Astrocyte of the cerebellum (primary cell): ENCODE measurements at places on chromosomes 16 and 17.

DNA sequence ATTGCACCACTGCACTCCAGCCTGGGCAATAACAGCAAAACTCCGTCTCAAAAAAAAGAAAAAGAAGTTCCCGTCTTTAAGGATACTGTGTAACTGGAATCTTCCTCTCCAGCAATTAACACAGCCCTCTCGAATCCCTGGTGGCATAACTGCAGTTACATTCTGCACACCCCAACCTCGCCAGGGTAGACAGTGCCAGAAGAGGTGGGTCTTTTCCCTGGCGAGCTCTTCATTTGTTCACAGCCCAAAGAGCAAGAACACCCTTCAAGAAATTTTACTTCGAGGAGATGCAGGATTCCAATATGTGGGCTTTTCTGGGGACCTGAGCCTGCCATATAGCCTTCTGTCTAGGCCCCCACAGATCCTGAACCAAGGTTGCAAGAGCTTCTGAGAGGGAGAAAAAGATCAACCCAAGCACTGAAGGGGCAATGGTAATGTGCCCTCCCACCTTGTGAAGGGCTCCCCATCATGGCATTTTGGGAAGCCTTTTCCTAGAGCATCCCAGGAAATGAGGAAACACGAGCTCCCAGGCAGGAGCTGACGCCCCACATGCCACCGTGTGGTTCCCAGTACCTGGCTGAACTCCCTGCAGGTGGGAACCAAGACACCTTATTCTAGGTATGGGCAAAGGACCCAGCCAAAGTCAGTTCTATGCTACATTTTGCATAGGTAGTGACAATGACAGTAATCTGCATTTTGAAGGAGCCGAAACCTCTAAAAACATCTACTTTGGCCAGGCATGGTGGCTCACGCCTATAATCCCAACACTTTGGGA lies 26.9 kb downstream of the TK2 start:
- DNase-seq = no peak

DNA sequence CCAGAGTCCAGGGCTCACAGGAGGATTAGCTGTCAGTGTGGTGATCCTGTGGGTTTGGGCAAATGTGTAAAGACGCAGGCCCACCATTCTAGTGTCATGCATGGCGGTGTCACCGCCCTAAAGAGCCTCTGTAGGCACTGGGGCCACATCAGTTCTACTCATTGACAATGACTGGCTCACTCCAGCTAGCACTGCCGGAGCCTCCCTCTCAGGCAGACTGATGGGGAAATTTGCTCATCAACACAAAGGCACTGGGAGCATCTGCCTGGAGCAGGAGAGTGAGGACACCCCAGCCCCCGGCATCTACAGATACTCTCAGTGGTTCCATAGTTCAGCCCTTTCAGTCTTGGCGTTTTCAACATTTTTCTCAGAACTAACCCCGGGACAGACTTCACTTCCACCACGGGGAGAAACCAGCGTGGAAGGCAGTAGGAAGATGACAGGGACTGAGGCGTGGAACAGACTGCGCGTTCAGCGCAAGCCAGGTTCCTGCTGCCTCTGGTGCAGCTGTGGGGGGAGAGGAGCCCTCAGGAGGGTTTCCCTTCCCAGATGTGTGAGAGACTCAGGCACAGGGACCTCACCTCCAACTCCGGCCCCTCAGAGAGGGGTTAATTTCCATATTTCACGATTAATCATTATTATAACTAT lies 256.6 kb downstream of the RBFOX3 start:
- DNase-seq = no peak

- DNase-seq = no peak
Observed at GRCh38 chr16:77677129-77677528, 45.2 kb upstream of the NUDT7 start.

- no peak for DNase-seq
Observed at GRCh38 chr17:75777296-75777922, 7.2 kb upstream of the UNK start.

- DNase-seq = no peak
Observed at GRCh38 chr17:57109393-57110151, 24.5 kb downstream of the AKAP1 start.

DNA sequence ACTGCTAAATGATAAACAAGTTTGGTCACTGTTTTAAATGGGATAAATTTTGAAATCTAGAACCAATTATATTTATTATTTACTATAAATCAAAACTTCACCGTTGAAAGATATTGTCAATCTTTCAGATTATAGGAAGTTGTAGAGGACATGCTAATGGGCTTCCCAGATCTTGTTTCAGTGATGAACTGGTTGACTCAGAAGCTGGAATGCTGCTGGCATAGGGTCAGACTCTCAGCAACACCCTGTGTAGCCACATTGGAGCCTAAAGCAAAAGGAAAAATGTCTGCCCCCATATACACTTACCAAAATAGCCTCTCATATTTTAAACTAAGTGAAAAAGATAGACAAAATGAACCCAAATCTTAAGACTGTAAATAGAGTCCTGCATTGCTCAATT lies 916.9 kb upstream of the SOX9 start:
- DNase-seq = no peak

GRCh38 chr16:24539850-24540601 lies 660 bp downstream of the RBBP6 start:
- DNase-seq = no peak

GRCh38 chr16:75323933-75324332 lies 72.5 kb upstream of the BCAR1 start:
- no peak for DNase-seq

GRCh38 chr17:79045001-79045729 lies 21.2 kb downstream of the C1QTNF1 start:
- DNase-seq = no peak

DNA sequence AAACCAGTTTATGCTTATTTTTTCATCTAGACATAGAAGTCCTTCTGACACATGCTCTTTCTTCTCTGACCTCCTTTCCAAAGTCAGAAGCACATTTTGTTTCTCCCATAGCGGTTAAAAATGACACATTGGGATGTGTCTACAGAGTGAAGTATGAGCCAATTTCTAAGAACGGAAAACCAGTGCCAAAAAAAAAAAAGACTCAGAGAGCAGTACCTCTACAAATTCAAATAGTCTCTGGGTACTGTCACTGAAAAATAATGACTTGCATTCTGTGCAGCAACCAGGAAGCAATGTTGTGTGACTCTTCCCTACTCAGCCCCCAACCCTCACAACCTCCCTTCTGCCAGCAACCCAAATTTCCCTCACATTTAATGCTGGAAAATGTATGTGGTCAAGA lies 145.5 kb upstream of the PMFBP1 start:
- peak; percentile 12 for DNase-seq

DNA sequence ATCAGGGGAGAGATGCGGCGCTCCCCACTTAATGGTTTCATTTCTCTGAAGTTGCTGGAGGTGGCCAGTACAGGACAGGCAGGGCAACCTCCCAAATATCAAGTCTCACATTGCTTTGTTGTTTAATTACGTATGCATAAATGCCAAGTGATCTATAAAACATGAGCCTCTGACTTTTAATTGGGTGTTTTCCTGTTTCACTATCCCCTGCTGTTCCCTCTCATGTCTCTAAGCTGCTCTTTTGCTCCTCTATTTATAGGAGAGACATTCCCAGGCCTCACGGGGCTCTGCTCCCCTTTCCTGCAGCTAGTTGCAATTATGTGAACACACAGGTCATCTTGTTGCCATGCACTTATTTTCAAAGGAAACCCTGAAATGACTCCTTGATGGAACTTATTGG lies 1173.5 kb upstream of the GOT2 start:
- DNase-seq = no peak

GRCh38 chr16:12489357-12489990 lies 314.2 kb downstream of the CPPED1 start:
- DNase-seq = no peak

- no peak for DNase-seq
Observed at GRCh38 chr16:11539641-11540050, 47.1 kb downstream of the LITAF start.

DNA sequence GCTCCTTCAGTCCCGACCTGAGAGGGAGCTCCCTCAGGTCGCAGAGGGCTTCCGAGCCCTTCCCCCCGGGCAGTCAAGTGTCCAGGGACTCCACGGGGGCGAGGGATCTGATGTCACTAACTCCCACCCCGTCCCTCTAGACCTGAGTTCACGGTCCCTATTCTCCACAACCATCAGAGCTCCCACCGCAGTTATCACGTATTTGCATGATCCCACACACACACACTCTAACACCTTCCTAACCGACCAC lies 3.7 kb upstream of the PER1 start:
- DNase-seq = no peak

DNA sequence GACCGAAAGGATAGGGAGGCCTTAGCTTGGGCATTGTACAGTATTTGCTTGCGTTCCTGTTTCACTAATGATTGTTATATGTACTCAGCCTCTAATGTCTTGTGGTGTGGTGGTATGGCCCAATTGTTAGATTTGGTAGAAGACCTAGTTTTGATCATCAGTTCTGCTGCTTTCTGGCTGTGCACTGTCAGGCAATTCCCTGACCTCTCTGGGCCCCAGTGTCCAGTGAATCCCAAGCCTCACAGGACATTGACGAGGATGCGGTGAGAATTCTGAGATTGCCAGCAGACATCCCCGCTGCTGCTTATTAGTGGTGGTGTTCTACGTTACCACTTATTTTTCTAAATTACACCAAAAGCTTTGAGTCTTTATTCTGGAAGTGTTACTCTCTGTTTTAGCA lies 195.2 kb downstream of the SNX29 start:
- DNase-seq = no peak

GRCh38 chr16:2839650-2840450 lies 9.7 kb downstream of the ZG16B start:
- DNase-seq = no peak

- DNase-seq = no peak
Observed at GRCh38 chr17:2872282-2872681, 76.0 kb downstream of the RAP1GAP2 start.

DNA sequence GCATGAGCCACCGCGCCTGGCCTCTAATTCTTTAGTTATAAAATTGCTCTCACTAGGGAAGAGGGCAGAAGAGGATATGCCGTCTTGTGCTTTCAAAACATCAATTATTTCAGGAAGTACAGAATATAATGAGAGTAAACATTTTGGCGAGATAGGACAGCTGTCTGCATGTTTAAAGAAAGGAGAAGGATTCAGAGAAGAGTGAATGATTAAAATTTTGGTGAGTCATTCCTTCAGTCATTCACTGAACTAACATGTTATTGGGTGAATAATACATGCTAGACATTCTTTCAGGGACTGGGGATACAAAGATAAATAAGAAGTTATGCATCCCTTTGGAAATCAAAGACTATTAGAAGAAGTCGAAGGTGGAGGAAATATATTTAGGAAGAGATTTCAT lies 590.3 kb upstream of the GOT2 start:
- no peak for DNase-seq

GRCh38 chr16:21598206-21598605 lies 1.2 kb upstream of the METTL9 start:
- no peak for DNase-seq

- DNase-seq = no peak
Observed at GRCh38 chr17:38719943-38720641, 10.0 kb upstream of the CISD3 start.

DNA sequence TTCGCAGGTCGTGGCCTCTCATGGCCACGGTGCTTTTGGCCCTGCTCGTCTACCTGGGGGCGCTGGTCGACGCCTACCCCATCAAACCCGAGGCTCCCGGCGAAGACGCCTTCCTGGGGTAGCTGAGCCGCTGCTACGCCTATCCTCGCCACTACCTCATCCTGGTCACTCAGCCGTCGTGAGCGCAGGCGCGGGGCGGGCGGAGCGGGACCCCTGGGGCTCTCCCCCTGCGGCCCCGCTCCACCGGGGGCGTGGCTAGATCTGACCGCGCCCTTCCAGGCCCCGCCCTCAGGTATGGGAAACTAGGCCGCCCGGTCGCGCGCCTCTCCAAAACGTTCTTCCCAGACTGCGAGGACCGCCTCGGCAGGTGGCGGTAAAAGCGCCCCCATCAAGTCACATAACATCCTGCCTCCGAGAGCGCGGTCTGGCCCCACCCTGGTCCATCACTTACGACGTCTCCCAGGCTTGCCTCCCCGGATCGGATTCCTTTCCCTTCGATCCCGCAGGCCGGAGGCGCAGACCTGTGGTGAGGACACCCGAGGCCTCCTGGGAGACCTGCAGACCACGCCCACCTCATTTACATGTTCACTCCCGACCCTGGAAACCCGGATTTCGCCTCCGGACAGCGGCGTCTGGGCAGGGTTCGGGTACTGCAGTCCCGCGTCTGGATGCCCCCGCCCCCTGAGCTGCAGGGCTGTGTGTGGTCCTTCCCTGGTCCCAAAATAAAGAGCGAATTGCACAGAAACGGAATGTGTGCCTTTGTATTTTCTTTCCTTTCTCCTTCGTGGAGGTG lies 91.5 kb upstream of the TMEM97 start:
- DNase-seq = no peak

- no peak for DNase-seq
Observed at GRCh38 chr17:78607038-78607437, 29.8 kb upstream of the DNAH17 start.

DNA sequence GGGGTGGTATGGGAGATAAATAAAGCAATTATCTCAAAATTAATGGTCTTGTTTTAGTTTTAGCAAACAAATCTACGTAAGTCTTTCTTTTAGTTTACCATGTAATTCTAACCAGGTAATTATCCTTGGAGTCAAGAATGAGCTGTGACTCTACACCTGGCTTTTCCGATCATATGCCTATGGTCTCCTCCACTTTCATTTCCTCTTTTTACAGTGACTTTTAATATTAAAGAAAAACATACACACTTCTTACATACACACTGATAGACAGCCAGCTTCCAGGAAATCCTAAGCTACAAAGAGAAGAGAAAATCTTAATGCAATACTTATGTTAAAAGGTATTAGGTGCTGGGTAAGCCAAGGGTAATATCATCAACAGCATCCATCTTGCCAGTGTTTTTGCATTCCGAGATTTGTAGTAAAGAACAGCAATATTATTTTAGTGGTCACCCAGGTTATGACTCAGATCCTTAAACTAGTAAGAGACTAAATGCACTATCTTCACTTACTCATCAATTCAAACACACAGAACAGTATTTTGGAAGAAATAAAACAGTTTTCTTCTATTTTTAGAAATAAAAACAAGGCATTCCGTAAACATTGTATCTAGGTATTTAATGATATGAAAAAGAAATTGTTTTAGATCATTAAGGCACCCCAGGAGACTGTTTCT lies 4.4 kb upstream of the IRX5 start:
- DNase-seq = no peak

- no peak for DNase-seq
Observed at GRCh38 chr16:27080895-27081294, 14.2 kb downstream of the C16orf82 start.

GRCh38 chr16:57167953-57168352 lies 17.9 kb downstream of the PSME3IP1 start:
- DNase-seq = peak; percentile 70
